ENCODE measurements at places on chromosomes 11 and 22.

DNA sequence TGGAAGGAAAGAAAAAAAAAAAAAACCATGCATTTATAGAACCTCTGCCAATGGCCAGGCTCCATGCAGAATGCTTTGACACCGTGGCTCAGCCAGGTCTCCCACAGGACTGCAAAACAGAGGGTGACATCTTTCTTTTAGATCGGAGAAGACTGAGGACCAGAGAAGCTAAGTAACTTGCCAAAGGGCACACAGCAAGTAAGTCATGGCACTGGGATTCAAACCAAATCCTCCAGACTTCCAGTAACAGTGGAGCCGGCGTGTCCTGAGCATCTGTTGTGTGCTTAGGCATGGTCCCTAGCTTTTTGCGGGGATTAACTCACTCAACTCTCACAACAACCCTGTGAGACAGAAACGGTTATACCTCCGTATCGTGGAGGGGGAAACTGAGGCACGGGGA is 20.7 kb downstream of the MGAT3 start:
- DNase-seq = no peak

DNA sequence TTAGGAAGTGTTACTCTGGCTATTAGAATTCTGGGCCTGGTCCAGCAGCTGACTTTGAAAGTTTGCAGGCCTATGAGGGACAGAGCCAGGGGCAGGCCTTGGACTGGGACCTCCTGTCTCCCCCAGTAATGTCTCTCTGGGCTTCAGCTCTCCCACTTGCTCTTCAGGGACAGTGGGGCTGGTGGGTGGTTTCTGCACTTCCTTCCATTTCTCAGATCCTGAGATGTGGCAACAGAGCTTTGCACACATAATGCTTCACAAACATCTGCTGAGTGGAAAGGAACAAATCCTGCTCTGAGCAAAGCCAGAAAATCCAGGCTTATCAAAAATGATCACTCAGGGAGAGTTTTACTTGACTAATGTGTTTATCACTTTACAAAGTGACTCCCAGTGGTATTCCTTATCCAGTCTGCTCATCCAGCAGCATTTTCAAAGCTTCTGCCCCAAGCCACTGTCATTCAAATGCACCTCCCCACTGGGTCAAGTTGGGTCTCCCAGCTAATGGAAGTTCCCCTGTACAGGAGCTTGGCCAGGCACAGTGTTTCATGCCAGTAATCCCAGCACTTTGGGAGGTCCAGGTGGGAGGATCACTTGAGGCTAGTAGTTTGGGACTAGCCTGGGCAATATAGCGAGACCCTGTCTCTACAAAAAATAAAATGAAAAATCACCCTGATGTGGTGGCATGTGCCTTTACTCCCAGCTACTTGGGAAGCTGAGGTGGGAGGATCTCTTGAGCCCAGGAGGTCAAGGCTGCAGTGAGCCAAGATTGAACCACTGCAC is 13.5 kb upstream of the OSBP2 start:
- no peak for DNase-seq

DNA sequence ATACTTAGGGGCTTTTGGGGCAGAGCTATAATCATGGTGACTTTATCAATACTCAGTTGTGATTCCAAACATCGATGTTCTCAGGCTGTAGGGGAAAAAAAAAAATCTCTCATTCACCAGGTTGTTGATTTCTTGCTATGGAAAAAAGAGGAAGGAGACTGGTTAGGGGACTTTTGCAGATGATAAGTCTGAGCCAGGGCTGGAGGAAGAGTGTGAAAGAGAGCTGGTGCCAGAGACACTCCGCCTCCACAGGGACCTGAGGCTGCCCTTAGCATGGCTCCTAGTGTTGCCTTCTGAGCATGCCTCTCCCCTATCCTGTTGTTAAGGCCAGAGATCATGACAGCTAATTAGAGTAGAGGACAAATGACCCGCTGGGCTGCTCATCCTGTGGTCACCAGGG is 16.9 kb downstream of the UPB1 start:
- no peak for DNase-seq

DNA sequence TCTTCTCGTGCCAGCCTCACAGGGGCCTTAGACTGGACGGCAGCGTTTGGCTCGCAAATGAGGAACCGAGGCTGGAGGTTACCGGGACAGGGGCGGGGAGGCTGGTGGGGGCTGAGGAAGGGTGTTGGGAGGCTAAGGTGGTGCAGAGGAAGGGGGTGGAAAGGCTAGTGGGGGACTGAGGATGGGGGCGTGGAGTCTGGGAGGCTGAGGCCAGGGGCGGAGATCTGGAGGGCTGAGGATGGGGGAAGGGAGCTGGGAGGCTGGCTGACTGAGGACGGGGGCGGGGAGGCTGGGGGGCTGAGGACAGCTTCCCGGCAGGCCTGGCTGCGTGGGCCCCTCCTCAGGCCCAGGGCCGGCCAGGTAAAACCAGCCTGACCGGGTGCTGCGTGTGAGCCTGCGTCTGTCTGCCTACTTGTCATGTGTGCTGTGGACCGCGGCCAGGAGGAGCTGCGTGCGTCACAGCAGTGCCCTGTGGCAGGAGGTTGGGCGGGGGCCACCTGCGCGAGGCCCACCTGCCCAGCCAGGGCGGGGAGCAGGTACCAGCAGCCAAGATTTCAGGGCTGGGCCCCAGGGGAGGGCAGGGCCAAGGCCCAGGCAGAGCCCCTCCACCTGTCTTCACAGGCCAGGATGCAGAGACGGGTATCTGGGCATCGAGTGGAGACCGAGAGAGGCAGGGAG is 9.4 kb upstream of the PIM3 start:
- DNase-seq = no peak

DNA sequence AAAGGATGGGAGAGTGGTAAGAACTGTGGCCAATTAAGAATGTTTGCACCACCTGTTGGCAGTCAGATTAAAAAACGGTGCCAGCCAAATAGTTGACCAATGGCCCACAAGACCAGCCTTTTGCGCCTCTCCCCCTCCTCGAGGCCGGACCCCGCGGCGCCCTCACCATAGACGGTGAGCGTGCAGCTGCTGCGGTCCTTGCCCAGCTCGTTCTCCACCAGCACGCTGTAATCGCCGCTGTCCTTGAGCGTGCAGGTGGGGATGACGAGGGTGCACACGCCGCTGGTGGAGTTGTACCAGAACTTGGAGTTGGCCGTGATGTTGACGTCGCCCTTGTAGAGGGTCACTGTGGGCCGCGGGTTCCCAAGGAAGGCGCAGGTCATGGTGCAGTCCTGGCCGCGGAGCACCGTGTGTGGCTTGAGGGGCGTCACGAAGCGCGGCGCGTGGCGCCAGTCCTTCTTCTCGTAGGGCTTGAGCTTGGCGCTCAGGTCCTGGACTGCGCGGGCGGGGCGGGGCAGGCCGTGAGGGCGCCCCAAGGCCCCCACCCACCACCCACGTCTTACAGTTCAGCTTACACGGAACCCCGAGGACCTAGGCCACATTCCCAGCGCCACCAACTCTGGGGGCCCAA is 7.2 kb downstream of the TMEM86A start:
- no peak for DNase-seq

All from activated T-helper 1 cell treated with anti-CD3 and anti-CD28 coated beads, Interleukin-12 subunit alpha, Interleukin-12 subunit beta, Interleukin-2, Interleukin-4 antibody, amounts not matched to agents 30 ng/mL and 10 ng/mL and 1 ng/mL, durations not matched to agents 14 hours and 24 hours and 36 hours (primary cell).